Activated effector memory CD4-positive, alpha-beta T cell treated with Interleukin-2 at 50 U/mL for 16 hours (primary cell): ENCODE measurements at places on chromosomes 5 and 9.

DNA sequence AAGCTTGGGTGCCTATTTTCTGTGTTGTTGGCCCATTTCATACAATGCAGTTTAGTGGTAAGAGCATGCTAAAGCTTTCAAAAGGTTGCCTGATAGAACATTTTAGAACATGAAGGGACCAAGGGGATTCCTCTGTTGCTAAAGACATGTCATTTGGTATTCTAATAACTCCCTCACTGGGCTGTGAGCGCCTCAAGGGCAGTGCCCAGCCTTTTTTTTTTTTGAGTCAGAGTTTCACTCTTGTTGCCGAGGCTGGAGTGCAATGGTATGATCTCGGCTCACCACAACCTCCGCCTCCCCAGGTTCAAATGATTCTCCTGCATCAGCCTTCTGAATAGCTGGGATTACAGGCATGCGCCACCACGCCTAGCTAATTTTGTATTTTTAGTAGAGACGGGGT lies 77.1 kb downstream of the PCSK5 start:
- no peak for DNase-seq

GRCh38 chr5:61732369-61732768 lies 400.3 kb downstream of the ZSWIM6 start:
- no peak for DNase-seq

GRCh38 chr5:88248743-88249540 lies 19.7 kb downstream of the TMEM161B start:
- DNase-seq = no peak

GRCh38 chr9:81456431-81457006 lies 232.8 kb downstream of the TLE1 start:
- no peak for DNase-seq

GRCh38 chr5:129903466-129904101 lies 681 bp upstream of the CHSY3 start:
- DNase-seq = no peak

- DNase-seq = no peak
Observed at GRCh38 chr9:128414461-128414860, 6.2 kb upstream of the CERCAM start.

GRCh38 chr9:131053896-131054295 lies 42.4 kb upstream of the AIF1L start:
- DNase-seq = no peak

GRCh38 chr5:111983459-111983858 lies 226.5 kb upstream of the NREP start:
- DNase-seq = no peak

GRCh38 chr5:143302341-143303045 lies 101.0 kb downstream of the NR3C1 start:
- no peak for DNase-seq

DNA sequence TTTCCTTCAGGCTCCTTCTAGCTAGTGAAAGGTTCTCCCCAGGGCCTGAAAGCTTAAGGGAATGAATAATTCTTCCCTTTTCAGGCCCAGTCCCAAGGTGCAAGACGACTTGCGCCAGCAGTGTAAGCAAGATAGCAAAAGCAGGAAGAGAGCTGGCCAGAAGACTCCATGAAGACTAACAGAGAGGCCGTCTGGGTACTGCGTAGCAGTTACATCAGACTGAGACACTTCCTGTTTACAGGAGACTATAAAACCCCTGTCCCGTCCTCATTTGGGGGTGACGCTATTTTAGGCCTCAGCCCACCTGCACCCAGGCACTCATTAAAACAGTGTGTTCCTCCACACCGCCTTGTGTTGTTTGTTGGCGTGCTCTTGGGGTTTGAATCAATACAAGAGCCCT lies 90.7 kb upstream of the MOCS2 start:
- no peak for DNase-seq

GRCh38 chr5:131521252-131521651 lies 113.8 kb downstream of the RAPGEF6 start:
- no peak for DNase-seq

DNA sequence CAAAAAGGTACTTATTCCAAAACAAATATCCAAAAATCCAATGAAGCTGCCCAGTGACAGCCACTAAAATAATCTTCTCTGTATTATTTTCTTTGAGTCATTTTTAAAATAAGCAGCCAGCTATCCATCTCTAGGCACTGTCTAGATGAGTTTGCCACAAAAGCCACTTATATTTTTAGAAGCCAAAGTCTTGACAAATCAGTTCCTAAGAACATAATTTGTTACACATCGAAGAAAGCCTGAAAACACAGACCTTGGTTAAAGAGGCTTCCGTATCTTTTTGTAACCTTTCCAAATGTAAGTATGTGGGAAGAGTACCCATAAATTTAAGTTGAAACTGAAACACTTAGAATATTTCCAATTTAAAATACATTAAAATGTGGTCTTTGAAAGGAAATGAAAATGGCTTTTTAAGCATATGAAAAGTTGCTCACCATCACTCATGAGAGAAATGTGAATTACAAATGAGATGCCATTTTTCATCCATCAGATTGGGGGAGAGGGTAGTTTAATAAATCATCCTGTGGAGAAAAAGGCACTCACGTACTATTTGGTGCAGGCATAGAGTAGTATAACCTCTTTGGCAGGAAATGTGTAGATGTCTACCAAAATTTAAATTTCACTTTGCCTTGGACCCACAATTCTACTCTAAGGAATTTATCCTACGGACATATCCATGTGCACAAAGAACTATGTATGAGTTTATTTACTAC lies 180.4 kb downstream of the MLLT3 start:
- no peak for DNase-seq

DNA sequence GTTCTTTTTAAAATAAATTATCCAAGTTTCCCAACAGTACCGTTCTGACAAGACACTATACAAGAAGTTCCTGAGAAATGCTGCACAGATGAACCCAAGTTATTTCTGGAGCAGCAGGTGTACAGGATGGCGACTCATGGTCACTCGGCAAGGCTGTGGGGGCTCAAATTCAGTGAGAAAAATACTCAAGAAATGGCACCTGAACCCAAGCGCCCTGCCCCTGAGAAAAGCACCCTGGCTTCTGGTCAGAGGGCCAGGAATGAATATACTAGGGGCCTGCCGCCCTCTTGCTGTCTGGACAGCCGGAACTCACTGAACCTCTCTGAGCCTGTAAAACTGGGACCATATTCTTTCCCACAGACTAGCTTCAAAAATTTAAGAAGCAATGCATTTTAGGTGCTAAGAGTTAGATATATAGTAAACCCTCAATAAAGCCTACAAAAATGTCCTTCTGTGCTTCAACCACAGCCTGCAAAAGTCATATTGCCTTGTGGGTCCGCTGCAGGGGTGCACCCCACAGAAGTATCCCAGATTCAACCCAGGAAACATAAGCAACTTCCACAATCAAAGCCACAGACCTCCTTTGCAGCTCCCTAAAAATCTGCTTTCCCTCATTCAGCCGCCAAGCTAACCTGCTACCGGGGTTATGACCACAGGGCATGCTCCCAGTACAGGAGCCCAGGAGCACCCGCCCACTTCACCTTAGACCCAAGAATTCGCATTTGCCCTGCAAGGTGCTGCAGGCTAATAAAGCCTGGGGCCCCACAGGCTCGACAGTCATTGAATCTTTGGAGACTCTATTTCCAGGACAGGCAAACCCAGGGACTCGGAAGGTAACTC lies 1.4 kb downstream of the RAPGEF1 start:
- no peak for DNase-seq

GRCh38 chr9:1373445-1373844 lies 323.3 kb downstream of the DMRT2 start:
- no peak for DNase-seq

DNA sequence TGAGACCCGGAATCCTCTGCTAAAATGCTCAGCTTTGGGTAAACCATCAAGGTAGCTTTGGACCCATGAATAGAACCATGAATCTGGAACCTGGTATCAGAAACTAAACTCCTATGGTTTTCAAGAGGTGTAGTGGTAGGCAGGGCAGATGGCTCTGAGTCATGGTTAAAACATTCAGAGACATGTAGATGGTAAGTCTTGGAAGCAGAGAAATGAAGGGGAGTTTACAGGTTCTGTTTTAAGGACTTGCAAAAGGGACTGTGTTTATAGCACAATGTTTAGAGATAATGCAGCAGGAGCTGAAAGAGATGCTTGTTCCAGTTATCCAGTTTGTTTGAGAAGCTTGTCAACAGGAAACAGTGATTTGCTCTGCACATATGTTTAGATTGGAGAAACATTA lies 36.0 kb upstream of the FBN2 start:
- no peak for DNase-seq

DNA sequence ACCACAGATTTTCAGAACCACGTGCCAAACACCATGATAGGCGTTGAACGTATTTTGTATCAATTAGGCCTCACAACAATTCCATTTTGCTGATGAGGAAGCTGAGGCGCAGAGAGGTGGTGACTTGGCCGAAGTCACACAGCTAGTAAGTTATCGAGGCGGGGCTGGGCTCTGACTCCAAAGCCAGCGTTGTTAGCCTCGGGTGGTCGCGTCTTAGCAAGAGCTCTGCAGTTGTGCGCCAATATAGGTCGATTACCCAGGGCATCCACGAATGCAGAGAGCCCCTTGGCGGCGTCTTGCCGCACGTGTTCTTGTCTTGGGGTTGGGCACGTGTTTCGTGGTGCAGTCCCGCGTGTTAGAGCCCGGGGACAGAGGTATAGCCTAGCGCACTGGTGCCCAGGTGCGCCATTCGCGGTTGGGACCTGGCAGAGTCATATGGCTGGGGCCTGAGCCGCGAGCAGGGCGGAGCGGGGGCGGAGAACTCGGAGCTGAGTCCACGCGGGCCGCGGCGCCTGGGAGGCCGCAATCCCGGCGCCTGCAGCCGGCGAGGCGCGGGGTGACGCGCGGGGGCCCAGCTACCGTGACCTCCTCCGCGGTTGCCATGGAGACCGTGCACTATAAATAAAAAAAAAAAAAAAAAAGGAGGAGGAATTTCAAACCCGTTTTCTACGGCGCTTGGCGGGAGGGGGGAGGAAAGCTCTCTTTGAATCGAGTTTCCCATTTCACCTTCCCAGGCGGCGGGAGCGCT lies 62.3 kb downstream of the CXXC5 start:
- DNase-seq = peak; percentile 20

GRCh38 chr9:118165451-118165850 lies 461.2 kb downstream of the TLR4 start:
- no peak for DNase-seq

DNA sequence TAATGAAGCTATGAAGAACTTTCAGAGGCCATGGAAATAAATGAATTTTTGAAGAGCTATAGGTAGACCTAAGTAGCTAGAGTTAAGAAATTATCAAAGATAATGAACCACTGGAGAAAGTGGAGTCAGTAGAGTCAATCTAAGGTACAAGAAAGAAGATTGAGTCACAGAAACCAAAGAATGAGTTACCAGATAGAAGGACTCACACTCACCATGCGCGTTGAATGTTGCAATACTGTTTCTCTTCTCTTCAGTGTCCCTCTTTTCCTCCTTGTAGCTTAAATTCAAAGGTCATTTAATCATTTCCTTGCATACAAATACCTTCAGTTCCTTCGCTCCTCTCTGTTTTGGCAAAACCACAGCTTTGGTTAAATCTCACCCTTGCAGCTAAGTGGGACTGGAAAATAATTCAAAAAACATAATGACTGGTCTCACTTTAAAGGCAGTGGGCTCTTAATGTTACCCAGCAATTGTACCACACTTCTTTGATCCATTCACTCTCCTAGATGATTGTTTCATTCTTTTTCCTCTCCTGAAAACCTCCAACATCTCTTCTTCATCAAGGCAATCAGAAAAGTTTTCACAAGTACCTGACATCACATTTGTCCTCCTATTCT lies 58.3 kb downstream of the NIPBL start:
- no peak for DNase-seq

DNA sequence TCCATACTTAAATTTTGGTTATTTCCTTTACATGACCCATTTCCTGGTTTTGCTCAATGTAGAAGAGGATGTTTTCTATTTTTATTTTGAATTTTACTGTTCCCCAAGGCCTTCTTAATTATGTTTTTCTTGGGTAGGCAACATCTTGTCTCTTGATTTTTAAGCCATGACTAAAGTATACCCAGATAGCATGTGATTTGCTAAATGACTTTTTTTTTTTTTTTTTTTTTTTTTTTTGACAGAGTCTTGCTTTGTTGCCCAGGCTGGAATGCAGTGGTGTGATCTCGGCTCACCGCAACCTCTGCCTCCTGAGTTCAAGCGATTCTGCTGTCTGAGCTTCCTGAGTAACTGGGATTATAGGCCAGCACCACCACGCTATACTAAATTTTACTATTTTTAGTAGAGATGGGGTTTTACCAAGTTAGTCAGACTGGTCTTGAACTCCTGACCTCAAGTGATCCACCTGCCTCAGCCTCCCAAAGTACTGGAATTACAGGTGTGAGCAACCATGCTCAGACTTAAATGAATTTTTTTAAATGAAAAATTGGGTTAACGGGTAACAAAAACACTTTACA lies 198.6 kb upstream of the DAB2 start:
- DNase-seq = no peak

GRCh38 chr9:21402386-21403251 lies 6.3 kb upstream of the IFNA8 start:
- no peak for DNase-seq

GRCh38 chr5:150801117-150801927 lies 22.8 kb downstream of the SMIM3 start:
- DNase-seq = no peak

GRCh38 chr9:118521261-118521660 lies 817.1 kb downstream of the TLR4 start:
- no peak for DNase-seq
